ENCODE measurements at places on chromosomes 2 and 18.

- DNase-seq: no peak
Measured at GRCh38 chr2:120654381-120655134, 81.1 kb upstream of the GLI2 start.

GRCh38 chr2:46006473-46007025, 290.7 kb upstream of the EPAS1 start:
- no peak for DNase-seq

GRCh38 chr18:78150590-78150989, 829.0 kb upstream of the SALL3 start:
- no peak for DNase-seq

GRCh38 chr2:98458207-98458606, 13.5 kb downstream of the INPP4A start:
- DNase-seq: no peak

GRCh38 chr2:30266705-30267104, 35.4 kb downstream of the LBH start:
- DNase-seq: no peak

- no peak for DNase-seq
Measured at GRCh38 chr18:13558124-13558523, 168.2 kb downstream of the FAM210A start.

DNA sequence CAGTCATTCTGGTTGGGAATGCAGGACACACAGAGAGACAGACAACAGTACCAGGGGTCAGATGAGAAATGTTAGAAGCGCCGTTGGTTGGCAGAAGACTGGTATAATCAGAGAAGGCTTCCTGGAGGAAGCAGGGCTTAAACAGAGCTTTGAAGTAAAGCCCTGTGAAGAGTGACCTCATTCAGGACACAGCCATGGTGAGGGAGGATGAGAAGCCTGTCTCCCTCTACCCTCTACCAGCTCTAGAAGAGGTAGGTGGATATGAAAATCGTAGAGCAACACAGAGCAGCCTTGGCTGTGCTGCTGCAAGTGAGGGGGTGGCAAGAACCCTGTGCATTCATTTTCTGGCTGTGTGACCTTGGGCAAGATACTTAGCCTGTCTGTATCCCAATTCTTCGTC, 14.2 kb downstream of the TET3 start:
- no peak for DNase-seq

DNA sequence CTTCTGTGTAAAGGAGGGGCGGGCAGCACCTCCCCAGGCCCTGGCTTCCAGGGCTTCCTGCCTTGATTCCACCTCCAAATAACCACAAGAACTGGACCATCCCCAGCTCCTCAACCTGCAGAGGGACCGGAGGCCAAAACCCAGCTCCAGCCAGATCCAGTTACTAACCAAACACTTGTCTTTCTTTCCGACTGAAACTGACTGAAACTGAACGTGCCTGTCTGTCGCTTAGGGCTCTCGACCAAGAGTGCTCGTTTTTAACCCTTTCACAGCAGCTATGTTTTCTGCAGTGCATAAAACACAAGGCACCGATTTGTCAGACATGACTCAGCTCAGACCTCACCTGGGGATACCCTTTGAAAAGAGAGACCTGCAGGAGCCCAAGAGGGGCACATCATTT, 249.9 kb upstream of the SIX2 start:
- DNase-seq: no peak

DNA sequence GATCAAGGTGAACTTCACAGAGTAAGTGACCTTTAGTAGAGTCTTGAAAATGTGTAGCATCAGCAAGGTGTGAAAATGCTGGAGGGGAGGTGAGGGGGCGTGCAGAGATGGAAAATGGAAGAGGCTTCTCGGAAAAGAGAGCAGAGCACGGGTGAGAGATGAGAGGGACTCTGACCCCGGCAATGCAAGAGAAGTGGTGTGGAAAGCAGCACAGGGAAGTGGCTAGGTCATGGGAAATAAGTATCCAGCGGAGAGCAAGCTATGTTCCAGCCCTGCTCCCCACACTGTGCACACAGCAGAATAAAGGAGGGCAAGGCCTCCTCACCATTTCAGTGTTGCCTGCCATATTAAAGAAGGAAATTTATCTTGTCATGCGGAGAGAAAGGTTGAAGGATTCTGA, 241.7 kb upstream of the DOK6 start:
- DNase-seq: no peak

DNA sequence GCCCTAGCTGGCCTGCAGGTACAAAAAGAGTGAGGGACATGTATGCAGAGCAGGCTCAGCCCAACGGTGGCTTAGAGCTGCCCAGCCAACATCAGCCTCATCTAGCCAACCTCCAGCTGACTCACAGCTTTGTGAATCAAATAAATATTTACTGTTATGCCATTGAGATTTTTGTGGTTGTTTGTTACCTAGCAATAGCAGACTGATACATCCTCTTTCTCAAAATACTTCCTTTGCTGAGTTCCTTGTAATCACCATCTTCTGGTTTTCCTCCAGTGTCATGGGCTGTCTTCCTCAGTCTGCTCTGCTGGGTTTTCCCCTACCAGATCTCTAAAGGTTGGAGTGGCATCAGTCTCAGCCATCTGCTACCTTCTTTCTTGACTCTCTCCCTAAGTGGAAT, 126.6 kb upstream of the SLC1A4 start:
- no peak for DNase-seq

- DNase-seq: no peak
Measured at GRCh38 chr2:100791936-100792308, 28.0 kb upstream of the NPAS2 start.

- DNase-seq: no peak
Measured at GRCh38 chr2:39483534-39483933, 46.4 kb upstream of the MAP4K3 start.

GRCh38 chr2:10829299-10829698, 16.7 kb upstream of the PDIA6 start:
- no peak for DNase-seq

DNA sequence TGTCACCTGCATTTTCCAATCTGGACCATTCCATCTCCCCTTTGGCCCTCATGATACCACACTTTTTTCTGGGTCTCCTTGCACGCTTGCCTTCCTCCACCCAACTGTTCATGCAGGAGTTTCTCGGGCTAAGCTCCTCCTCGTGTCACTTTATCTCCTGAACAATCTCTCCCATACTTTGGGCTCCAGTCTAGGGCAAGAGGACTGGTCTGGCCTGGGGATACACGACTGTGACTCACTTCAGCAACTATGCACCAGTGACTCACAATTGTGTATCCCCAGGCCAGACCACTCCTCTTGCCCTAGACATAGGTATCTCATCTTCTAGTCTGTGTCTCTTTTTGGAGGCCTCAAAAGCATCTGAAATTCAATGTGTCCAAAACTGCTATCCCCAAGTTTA, 149.4 kb upstream of the PTPRM start:
- DNase-seq: no peak

GRCh38 chr18:73707035-73707434, 440.6 kb downstream of the FBXO15 start:
- no peak for DNase-seq

DNA sequence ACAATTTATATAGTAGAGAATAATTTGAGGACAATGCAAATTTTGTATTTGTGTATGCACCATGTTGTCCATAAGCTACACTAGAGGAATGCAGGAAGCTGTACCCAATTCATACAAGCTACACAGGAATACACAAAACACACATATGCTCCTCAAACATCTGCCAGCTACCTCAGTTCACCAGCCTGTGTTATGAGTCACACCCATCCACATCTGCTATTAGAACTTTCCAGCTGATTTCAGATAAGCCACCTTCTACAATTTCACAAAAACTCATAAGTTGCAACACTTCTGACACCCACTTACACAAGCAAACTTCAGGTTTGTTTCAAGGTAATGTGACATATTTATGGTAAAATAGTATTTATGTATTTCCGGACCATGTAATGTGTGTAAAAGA, 438.9 kb downstream of the SATB2 start:
- DNase-seq: no peak

- no peak for DNase-seq
Measured at GRCh38 chr2:223238301-223238700, 186.3 kb downstream of the KCNE4 start.

DNA sequence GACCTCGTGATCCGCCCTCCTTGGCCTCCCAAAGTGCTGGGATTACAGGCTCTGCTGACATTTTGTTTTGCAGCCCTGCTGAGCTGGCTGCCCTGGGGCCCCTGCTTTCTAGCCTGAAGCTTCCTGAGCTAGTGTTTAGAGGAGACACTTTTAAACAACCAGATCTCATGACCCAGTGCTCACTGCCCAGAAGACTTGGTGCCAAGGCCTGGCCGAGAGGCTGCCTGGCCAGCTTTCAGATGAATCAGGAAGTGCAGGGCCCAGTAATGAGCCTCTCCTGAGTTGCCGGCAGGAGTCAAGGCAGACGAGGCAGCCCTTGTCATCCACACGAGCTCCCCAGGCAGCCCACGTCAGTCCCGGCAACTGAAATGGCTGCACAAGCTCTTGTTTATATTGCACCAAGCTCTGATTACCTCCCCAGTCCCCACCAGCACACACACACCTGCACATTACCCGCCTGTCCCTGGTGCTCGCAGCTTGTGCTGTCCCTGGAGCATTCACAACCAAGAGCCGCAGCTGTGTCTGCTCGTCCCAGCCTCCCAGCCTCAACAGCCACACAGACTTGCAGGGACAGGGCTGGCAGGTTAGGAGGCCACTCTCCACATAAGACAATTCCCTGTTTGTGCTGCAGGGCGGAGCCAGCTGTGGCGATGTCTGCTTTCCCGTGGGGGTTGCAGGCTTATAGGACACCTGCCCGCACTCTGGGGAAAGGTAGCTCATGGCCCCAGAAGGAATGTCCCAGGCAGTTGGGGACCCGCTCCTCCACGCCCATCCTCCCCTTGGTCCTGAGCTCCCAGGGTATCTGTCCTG, 331.2 kb upstream of the MYT1L start:
- no peak for DNase-seq

GRCh38 chr2:156147594-156148330, 184.8 kb downstream of the NR4A2 start:
- DNase-seq: no peak

- DNase-seq: peak; percentile 48
Measured at GRCh38 chr18:35386600-35387100, 9.5 kb upstream of the ZNF396 start.

DNA sequence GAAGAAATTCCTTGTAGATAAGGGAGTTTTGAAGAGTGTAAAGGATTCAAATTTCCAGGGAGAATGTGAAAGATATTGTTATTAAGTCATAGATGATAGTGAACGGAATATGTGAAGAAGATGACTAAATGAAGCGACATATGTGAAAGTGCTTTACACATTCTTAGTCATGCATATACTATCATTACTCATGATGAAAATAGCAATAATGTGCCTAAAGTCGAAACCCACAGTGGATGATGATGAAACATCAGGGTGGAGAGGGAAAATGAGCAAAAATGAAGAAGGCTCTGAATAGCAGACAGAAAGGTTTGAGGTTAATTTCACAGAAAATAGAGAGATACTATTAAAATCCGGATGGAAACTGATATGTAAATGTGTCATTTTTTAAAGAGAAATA, 1237.1 kb downstream of the LRP1B start:
- no peak for DNase-seq

DNA sequence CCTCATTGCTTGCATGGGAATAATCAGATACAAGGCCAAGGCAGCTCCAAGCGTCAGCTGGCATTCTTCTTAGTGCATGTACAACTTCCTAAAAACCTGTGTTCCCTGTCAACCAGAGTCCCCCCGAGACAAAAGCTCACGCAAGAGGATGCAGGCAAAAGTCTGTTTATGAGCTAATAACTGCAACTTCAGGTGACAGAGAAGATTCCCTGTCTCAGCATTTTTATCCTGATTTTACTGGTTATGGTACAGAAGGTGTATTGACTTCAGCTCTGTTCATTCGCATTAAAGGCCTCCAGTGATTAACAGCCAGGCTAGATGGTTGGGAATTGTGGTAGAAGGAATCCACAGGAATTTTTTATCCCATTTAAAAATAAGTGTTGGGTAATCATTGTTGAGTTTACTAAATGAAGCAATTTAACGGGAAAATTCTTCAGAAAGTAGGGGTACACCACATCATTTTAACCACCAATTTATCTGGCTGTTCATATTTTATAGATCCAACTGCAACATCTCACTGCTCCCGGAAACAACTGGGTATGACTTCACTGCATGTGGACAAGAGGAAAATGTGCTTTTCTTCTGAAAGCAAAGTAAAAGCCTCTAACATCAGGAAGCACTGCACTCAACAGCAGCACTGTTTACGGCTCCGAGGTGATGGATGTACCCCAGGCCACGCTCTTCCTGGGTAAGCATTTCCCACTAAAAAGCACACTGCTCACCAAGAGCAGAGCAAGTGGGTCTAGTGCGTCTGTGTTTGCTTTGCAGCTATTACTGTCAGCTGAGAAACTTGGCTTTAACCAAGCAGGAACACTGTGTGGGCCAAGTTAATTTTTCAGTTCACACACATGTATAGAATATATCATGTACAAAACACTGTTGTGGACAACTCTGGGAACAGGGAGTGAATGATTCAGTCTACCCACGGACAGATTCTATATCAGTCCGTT, 31.9 kb downstream of the CCBE1 start:
- DNase-seq: no peak

GRCh38 chr2:202442882-202443281, 66.8 kb downstream of the BMPR2 start:
- no peak for DNase-seq

DNA sequence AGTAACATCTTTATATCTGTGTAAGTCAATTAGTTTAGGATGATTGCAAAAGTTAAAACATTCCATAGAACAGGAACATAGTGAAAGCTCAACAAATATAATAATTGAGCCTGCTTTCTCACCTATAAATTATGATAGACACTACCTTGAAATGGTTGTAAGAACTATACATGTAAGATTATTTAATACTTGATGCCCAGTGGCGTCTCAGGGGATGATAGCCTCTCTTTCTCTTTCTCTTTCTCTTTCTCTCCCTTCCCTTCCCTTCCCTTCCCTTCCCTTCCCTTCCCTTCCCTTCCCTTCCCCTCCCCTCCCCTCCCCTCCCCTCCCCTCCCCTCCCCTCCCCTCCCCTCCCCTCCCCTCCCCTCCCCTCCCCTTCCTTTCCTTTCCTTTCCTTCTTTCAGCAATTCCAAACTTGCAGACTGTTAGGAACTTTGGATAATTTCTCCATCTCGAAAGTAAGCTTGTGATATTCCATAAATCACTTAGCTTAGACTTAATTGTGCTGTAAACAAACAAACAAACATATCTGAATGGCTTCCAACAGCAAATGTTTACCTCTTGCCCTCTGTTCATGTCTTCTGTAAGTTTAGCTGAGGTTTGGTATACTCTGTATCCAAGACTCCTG, 1102.7 kb downstream of the TSN start:
- DNase-seq: no peak

DNA sequence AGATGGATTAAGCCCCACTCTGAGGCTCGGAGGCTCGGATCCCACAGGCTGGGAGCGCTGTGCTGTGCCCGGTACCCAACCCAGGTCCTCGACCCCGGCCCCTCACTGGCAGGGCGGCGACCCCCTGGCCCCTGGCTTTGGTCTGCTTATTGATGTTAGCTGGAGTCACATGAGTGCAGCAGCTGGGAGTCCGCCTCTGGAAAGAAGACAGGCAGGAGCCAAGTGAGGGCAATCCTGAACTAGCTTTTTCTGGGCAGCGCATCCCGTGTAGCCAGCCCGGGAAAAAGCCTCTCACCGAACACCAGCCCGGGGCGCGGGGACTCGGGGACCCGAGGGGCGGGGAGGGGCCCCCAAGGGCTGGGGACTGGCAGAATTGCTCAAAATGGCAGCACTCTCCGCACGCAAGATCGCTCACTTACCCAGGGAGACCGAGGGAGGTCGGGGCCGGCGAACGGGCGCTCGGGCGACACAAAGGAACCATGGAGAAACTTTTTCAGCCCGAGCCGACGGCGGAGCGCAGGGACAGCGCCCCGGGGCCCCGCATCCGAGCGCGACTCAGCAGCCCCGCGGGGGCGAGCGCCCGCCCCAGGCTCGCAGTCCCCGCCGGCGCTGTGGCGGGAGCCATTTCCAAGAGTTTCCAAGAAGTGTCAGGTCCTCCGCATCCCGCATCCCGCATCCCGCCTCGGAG, 567 bp downstream of the TMEM200C start:
- DNase-seq: no peak
